H1 (cell line): ENCODE measurements at places on chromosomes 1 and 21.
A peak's percentile ranks its signal among the peaks of the same experiment; 100 is the strongest.

- DNase-seq, result no peak
Observed at GRCh38 chr1:13702425-13703127, 2.6 kb downstream of the PRDM2 start.

DNA sequence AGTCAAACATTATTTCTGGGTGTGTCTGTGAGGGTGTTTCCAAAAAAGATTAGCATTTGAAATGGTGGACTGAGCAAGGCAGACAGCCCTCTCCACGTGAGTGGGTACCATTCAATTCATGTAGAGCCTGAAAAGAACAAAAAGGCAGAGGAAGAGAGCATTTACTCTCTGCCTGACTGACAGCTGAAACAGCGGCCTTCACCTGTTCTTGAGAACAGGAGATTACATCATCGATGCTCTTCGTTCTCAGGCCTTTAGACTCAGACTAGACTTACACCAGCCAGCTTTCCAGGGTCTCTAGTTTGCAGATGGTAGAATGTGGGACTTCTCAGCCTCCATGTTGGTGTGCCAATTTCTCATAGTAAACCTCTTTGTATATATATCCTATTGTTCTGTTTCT is 302.3 kb downstream of the BACH1 start:
- no peak for DNase-seq

DNA sequence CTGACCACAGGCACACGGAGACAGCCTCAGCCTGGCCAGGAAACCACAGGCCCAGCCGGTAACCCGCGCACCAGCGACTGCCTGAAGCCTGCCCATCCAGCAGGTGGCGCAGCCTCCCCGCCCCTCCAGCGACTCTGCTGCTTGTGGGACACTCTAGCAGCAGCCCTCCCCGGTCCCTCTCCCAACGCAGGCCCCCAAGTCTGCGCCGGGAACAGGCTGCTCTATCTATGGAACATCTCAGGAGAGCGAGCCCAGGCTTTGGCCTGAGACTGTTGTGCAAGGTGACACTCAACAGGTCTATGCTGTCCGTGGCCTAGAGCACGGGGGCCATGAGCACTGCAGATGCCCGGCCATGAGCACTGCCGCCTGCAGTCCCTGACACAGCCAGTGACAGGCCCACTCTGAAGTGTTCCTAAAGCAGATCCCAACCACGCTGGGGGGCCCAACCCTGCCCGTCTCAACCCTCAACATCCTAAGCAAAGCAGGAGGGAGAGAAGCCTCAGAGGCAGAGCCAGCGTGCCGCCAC is 28.4 kb downstream of the WDR4 start:
- peak; percentile 91 for DNase-seq

DNA sequence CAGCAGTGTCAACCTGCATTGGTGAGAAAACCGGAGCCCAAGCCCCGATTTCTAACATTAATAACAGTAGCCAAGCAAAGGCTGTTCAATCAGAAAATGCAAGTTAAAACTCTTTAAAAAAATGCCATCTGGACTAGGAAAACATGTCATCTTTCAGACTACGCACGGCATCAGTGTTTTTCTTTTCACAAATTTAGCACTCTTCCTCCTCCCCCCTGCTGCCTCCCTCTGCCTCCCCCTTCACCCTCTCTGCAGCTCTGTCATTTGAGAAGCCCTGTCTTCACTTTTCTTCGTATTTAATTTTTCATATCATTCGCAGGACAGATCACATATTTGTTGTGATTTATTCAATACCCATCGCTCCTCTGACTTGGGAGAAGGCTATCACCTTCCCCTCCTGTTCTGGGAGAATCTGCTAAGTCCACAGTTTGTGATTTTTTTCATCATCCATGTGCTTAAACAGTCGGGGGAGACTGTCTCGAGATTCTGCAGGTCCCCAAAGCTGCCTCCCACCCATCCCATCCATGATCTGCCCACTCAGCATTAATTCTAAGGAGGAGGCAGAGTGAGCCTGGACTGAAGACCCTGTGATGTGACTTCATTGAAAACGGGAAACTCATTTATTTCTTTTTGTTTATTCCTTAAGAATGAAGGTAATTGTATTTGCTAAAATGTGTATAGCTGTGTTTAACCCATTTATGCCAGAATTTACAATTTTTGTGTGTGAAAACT is 84.8 kb downstream of the PROX1 start:
- no peak for DNase-seq

DNA sequence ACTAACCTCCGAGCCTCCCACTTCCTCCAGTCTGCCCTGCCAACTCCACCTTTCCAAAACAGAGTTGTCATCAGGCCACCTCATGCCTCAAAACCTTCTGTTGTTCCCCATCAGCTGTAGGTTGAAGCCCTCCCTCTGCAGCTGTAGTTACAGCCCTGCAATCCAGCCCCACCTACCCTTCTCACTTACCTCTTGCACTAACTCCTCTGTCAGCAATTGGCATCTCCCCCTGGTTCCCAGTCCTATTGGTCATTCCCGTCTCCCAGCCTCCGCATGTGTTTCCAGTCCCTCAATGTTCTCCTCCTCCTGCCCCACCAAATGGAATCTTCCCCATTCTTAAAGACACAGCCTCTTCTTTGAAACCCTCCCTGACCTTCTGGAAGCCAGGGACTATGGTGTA is 100.1 kb upstream of the GCLM start:
- DNase-seq, result no peak

DNA sequence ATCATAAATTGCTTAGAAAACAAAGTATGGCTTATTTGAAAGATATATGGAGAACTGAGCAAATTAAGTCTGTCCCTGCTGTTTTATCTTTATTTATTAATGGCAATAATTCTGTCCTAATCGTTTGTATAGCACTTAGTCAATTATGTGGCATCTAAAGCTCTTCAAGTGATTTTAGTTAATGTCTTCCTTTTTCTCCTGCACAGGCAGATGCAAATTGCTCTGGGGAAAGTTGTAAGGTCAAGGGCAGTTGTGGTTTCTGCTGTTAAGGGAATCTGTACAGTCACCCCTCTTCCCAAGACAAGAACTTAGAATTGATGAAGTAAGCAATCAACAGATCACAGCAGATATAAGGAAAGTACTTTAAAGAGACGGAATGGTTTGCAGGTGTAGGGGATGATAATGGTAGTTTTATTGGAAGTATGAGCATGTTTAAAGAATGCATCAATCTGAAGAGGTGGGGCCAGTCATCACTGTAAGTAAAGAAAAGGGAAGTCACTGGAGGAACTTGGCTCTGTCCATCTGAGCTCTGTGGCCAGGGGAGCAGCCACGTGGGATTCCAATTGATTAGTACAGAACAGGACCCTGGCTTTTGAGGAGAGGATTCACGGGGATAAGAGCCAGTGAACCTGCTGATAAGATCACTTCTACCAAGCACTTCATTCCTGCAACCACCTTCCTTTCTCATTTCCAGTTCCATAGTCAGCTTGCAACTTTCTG is 116.0 kb upstream of the KCNJ6 start:
- DNase-seq, result no peak

DNA sequence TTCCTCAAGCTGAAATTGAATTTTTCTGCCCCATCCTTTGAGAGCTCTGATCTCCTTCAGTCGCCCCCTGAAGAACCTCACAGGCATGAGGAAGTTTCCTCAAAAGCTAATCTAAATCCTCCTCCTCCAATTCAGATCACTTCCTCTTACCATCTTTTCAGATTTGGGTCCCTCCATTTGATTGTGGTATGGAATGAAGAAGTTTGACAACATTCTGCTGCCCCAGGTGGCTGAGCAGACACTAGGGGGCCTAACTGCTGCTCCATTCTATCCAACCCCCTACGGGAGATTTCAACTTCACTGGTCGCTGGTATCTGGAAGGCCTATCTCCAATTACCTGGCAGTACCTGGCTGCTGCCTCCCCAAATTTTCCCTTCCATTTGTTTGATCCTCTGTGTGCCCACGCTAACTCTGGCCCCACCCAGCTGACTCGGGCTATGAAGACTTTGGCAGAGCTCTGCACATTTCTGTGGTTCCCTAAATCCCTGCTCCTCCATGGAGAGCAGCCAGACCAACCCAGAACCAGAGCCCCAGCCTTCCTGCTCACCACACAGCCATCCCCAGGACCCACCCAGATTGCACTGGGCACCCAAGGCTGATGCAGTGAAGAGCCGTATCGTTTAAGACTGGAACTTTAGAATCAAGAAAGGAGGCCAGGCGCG is 7.8 kb downstream of the IRF6 start:
- DNase-seq, result no peak

DNA sequence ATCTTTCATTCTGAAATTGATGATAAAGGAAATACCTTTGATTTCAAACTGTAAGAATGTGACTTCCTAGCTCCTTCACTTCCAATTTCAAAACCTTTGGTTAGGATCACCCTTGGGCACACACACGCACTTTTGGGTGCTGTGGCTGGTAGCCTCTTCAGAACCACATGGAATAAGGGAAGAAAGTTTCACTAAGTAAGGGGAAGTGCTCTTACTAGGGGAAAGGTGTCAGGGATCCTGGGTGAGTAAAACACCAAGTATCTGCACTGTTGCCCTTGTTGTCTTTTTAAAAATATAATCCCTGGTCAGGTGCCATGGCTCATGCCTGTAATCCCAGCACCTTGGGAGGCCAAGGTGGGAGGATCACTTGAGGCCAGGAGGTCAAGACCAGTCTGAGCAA is 132.4 kb downstream of the SDCCAG8 start:
- no peak for DNase-seq
